Fibroblast of lung (primary cell): ENCODE measurements at places on chromosomes 3 and 15. TPM values are rescaled to one million over a fixed set of nuclear protein-coding genes. Genes with fewer than 3 reads are reported as not detected.

Gene CPN2
- total RNA-seq, result not detected in 2 replicates

Gene UPK1B
- total RNA-seq, result not detected in 2 replicates

Gene ASB14
- not detected in 2 replicates for total RNA-seq

Gene PLCB2
- under 0.01 TPM in 2 replicates for total RNA-seq

Gene HAUS2
- total RNA-seq, result 19.8 and 25.3 TPM in 2 replicates

Gene ADGRG7
- total RNA-seq, result not detected in 2 replicates

Gene PPP1R14D
- not detected in 2 replicates for total RNA-seq

Gene GPR62
- total RNA-seq, result under 0.01 TPM in 2 replicates

Gene CTXN2
- total RNA-seq, result not detected in 2 replicates

Gene CCR8
- not detected in 2 replicates for total RNA-seq

Gene CD86
- not detected in 2 replicates for total RNA-seq

Gene MOBP
- not detected in 2 replicates for total RNA-seq

Gene COL6A5
- under 0.01 and 0.66 TPM in 2 replicates for total RNA-seq

Gene ARPIN
- 13.2 and 13.9 TPM in 2 replicates for total RNA-seq

Gene CCPG1
- 64.6 and 80.9 TPM in 2 replicates for total RNA-seq

Gene C3orf49
- not detected in 2 replicates for total RNA-seq

Gene SPESP1
- 4.6 and 8.2 TPM in 2 replicates for total RNA-seq
